ENCODE measurements at places on chromosomes 7 and 10.

DNA sequence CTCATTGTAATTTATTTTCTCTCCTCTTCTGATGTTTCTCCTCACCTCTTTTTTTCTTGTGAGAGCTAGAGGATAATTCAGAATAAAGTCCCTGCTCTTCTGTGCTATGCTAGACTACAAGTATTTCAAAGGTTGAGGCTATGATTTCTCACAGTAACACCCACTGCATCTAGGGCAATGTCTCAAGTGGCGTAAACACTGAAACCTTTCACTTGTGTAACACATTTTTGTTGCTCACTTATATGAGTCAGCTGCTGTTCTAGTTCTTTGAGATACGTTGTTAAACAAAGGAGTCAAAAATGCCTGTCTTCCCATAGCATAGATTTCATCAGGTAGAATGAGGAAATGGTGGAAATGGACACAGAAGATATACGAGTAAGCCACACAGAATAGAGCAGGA, 305.1 kb upstream of the PITRM1 start:
- DNase-seq, result no peak

DNA sequence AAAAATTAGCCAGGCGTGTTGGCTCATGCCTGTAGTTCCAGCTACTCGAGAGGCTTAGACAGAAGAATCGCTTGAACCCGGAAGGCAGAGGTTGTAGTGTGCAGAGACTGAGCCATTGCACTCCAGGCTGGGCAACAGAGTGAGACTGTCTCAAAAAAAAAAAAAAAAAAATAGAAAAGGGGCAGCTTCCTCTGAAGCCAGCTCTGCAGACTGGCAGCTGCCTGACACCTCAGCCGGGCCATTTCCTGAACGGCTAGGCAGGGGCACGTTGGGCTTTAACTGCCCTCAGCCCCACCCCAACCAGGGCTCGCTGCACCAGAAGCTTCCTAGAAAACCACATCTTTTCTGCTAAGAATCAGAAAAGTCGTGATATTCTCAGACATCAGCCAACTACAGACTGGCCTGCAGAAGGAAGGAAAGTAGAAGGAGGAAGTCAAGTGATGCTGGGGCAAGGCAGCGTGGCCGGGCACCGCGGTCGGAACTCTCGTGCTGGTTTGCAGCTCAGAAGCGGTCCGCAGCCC, 38.0 kb downstream of the PRKAG2 start:
- peak; percentile 57 for DNase-seq

DNA sequence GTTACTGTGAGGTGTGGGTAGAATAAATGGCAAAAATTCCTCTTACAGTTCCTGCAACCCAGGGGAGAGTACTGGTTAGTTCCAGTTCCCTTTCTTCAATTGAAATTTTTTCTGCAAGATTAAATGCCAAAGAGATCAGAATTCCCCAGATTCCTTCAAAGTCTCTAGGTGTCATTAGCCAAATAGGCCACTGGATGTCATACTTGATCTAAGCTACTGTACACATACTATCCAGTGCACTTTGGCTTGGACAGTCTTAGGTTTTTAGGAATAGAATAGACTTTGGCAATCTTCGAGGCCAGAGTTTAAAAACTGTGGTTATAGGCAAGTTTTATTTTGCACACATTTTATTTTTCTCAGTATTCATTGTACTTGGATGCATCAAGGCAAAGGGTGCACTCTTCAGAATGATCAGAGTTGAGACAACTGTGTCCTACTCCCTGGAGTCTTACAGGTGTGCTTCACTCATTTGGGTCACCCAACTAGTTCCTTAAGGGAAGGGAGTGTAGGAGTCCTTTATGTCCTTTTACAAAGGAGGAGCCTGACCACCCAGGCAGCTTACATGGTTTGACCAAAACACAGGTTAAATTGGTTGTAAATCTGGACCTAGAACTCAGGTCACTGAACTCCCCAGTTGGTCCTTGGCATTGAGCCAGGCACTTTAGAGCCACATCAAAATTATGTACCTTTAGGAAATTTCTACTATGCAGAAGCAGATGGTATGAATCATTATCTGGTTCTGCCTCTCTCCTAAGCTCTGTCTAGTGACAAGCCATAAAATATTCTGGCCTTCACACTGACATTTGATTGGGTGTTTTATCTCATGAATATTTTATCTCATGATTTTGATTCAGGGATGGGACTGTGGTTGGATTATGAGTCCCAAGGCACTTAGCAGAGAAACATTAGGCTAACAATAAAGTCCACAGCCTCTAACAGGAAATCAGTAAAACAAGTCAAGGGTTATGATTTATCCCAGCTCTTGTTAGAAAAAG, 49.5 kb downstream of the ASAH2B start:
- no peak for DNase-seq

DNA sequence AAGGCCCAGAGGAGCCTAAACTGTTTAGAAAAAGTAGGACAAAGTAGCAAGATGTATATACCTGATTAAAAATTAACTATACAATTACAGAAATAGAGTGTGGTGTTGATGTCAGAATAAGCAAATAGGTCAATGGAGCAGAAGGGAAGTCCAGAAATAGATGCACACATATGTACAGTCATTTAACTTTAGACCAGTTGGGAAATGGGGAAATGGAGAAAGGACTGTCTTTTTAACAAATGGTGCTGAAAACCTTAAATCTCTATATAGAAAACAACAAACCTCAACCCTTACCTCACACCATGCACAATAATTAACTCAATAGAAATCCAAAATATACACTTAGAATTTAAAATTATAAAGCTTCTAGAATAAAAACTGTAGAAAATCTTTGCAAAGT, 72.2 kb downstream of the CH25H start:
- DNase-seq, result no peak

- DNase-seq, result no peak
Measured at GRCh38 chr7:98831641-98832221, 38.1 kb downstream of the TMEM130 start.
